Stimulated activated CD8-positive, alpha-beta memory T cell treated with anti-CD3 and anti-CD28 coated beads, Interleukin-12 subunit alpha, Interleukin-12 subunit beta, amount 100 ng/mL, for 4 hours (primary cell): ENCODE measurements at places on chromosomes 5 and 9.

- no peak for DNase-seq
Measured at GRCh38 chr9:72473474-72474261, 47.7 kb upstream of the TMC1 start.

- DNase-seq = no peak
Measured at GRCh38 chr9:24912767-24913166, 367.1 kb upstream of the IZUMO3 start.

- DNase-seq = no peak
Measured at GRCh38 chr5:148816357-148816756, 10.1 kb upstream of the ADRB2 start.

DNA sequence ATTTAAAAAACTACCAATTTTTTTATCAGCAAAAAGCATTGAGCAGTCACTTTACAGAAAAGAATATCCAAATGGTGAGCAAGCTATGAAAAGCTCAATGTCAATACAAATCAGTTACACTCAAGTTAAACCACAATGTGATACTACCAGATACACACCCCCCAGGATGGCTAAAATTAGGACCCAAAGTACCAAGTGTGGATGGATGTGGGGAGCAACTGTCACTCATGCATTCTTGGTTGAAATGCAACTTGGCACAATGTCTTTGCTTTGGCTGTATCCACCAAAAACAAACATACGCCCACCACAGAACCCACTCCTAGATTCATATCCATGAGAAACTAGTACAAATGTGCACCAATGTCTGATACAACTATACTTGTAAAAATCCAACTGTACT, 120.0 kb upstream of the IRX1 start:
- DNase-seq = no peak

DNA sequence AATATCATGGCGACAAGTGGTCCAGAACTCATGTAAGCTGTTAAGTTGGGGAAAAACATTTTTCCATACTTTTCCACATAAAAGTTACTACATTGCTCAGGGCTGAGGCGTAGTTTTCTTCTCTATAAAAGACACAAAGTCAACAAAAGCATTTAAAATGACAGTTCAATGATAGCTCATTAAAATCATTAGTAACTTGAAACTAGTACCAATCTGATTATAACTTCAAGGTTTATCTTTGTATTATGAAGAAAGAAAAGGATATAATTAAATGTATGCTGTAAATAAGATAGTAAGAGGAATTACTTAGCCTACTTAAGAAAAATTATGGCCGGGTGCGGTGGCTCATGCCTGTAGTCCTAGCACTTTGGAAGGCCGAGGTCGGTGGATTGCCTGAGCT, 9.9 kb downstream of the NME5 start:
- DNase-seq = no peak

DNA sequence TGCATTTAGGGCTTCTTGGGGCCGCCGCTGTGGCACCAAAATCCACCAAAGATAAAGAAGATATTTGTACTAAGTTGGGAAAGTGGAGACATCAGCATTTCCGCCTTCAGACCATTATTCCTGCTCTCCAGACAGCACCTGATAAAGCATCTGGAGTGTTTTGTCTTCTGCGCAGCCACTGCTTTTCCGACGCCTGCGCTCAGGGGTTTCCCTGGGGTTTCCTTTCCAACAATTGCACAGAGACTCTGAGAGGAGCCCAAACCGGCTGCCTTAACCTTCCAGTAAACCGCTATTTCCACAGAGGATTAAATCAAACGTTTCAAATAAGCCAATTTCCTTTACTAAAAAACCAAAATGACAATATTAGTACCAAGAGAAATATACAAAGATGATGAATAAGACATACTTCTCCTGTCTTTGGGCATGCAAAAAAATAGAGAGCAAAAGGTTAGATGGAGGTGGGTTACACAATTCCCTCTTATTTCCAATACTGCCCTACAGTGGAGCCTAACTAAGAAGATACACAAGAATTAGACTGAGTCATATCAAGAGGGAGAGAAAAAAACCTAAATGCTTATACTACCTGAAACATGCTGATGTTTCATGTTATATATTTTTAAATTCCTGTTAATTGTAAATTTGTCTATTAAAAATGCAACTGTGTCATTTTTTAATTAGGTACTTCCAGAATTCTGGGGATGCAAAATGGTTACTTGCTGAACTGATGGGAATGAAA, 98.4 kb downstream of the MAPKAP1 start:
- DNase-seq = no peak

DNA sequence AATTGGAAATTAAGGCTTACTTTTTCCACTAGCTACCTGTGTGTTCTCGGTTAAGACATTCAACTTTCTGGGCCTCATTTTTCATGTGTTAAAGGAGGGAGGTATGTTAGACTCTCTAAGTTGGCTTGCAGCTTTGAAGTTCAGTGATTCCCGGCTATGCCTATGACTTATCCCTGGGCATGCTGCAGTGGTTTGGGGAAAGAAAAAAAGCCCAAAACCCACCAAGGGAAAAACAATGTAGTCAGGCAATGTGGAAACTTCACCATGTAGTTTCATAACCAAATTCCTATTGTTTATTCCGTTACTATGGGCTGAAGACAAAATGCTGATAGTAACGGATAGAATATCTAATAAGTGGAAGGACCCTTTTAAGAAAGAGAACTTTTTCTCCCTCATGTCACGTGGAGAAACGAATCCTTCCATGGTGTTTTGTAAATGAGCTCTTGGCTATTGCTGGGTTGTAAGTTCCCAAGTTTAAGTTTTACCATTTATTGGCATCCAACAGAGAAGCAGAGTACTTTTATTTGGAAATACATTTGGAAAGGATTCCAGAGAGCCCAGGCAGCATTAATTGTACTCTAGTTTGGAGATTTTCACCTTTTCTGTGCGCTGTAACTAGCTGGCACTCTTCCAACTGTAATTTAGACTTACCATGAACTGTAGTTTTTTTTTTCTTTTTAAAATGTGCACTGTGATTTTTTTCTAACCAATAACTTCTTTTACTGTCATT, 84.9 kb upstream of the MPDZ start:
- no peak for DNase-seq

DNA sequence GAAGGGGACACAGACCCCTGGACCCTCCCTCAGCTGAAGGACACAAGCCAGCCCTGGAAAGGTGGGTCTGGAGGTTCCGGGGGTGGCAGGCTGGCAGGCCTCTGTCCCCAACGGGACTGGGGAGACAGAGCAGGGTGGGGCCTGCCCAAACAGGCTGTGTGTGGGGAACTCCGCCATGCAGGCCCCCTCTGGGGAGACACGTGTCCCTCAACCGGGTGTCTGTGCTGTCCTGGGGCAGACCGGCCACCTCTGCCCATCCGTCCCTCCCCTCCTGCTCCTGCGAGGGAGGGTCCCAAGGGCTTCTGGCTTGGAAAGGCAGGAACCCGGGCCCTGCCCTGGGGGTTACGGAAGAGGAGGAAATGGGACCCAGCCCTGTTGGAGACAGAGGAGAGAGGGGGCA, 1.4 kb downstream of the SLC34A3 start:
- DNase-seq = no peak

GRCh38 chr5:125612776-125613175, 810.4 kb upstream of the GRAMD2B start:
- DNase-seq = no peak

- no peak for DNase-seq
Measured at GRCh38 chr5:72661405-72661804, 154.2 kb upstream of the ZNF366 start.
